ENCODE measurements at places on chromosomes 5 and 9.

DNA sequence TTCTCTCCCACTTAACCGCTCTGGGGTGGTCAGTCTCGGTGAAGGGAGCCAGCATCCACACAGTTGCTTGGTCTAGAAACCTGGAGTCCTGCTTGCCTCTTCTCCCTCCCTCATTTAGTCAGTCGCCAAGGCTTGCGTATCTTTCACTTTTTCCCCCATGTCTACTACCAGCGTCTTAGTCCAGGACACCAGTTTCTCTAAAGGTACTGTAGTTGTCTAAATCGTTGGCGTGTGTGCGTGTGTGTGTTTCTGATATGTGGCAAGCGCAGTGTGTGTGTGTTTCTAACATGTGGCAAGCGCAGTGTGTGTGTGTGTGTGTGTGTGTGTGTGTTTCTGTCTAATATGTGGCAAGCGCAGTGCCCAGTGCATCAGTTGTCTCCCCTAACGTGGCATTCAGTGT is 641 bp downstream of the ATP6V1G1 start:
- DNase-seq: no peak

DNA sequence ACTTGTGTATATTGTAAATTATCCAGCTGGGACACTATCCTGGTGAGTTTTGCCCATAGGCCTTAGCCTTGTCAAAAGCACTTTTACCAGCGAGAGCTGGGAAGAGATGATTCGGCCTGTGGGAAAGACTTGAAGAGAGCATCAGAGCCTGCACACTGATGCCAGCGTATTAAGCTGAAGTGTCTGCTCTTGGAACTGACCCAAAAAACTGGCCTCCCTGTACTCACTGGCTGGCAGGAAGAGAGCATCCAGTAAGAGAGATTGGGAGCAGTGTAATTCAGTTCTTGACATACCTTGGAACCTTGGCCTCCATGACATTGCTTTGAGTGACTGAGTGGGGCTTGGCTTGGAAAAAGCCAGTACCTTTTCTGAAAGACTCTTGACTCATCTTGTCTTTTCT is 73.7 kb downstream of the ZNF462 start:
- DNase-seq: no peak

DNA sequence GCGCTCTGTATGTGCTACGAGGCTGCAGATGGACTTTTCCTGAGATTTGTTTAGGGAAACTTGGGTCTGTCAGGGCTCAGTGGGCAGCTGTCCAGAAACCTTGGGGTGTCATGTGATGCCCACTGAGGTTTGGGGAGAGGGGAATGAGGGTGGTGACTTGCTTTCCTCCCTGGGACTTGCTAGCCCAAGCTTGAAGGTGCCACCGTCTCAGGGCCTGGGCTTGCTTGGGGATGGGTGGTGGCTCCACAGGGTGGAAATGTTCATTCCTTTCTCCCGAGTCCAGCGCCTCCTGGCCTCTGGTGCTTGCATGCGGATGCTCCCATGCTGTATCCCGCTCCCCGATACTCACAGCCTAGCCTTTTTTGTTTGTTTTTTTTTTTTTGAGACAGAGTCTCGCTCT is 33.3 kb downstream of the ZNF618 start:
- no peak for DNase-seq

DNA sequence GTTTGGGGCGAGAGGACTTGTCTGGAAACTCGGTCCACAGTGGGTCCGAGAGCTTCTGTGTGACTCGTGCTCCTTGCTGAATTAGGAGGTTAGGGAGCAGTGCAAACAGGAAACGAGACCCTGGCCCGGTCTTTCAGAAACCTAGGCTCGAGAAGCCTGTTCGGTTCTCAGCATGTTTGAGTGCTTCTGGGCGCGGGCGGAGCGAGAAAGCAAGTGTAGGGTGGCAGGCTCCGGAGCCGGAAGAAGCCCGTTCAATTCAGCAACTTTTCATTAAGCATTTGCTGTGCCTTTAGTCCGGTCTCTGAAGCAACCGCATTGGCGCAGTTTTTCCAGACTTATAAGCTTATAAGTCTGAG is 547 bp downstream of the CLTA start:
- peak; percentile 21 for DNase-seq

- DNase-seq: peak; percentile 21
These were observed 30.4 kb upstream of the IER5L start for GRCh38 chr9:129208207-129209032.

DNA sequence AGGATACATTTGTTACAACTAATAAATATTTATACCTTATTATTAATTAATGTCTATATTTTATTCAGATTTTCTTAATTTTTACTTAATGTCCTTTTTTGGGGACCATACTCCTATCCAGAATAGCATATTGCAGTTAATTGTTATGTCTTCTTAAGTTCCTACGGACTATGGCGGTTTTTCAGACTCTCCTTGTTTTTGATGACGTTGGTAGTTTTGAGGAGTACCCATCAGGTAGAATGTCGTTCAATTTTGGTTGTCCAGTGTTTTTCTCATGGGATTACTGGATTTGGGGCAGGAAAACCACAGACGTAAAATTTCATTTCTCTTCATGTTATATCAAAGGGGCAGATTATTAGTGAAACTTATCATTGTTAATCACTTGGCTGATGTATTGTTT is 223.7 kb downstream of the ISL1 start:
- no peak for DNase-seq

- DNase-seq: peak; percentile 97
These were observed 31.6 kb downstream of the ANXA2R start for GRCh38 chr5:43008363-43009153.

- no peak for DNase-seq
These were observed 80.2 kb upstream of the RUFY1 start for GRCh38 chr5:179470201-179470600.

- no peak for DNase-seq
These were observed 78.4 kb downstream of the NDFIP1 start for GRCh38 chr5:142186857-142187594.

DNA sequence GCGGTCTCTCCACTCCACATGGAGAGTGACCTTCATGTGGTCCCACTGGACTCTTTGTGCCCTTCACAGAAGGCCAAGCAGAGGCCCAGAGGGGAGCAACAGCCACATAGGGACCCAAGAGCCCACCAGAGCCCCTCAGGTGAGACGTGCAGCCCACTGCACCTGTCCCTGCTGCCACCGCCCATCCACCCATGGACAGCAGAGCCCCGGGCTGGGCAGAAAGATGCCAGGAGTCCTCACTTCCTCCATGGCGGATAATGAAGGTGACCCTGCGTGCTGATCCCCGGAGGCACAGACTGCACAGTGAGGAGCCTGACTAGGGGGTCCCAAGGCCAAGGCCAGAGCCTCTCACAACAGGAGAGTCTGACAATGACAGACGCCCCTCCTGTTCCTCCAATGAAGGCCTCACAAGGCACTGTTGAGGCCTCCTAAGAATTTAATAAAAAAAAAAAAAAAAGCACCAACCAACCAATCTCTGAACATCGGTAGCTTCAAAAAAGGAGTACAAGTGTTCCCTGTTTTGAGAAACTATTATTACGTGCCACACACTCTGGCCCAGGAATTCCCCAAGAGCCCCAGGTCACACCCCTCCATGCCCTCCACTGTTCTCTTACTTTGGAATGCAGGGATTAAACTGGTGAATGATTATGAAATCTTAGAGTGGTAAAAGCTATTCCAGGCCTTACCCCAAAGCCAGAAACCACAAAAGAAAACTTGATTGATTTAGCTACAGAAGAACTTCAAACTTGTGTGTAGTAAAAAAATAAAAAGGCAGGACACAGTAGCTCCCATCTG is 2.8 kb upstream of the PPP1R26 start:
- DNase-seq: no peak

DNA sequence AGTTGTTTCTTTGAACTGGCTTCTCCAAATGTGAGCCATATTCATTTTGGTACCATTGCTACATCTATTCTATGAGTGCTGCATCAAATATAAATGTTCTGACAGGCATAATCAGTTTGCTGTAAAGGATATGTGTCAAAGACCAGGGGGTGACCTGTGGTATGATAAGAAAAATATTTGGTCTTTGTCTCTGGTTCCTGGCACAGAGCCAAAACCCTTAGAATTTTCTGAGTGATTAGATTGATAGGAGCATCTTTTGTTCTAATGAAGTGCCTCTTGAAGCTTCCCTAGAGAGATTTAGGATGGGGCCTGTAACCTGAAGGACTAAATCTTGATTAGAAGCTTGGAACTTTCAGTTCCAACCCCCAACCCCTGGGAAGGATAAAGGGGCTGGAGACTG is 256.3 kb downstream of the NNT start:
- no peak for DNase-seq

DNA sequence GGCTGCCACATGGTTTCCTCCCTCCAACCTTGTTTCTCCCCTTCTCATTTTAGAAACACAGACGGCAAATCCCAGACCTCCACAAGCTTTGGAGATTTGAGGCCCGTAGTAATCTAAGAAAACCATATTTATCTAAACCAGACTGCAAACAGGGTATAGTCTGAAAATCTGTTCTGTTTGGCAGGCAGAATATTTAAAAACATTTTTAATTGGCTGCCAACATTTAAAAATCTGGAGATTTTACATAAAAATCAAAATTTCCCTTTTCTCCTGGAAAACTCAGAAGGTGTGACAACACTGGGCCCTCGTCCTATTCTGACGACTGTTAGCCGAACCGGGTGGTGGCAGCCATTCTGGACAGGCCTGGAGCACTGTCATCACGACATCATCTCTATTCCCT is 57.9 kb upstream of the INSYN2B start:
- no peak for DNase-seq

DNA sequence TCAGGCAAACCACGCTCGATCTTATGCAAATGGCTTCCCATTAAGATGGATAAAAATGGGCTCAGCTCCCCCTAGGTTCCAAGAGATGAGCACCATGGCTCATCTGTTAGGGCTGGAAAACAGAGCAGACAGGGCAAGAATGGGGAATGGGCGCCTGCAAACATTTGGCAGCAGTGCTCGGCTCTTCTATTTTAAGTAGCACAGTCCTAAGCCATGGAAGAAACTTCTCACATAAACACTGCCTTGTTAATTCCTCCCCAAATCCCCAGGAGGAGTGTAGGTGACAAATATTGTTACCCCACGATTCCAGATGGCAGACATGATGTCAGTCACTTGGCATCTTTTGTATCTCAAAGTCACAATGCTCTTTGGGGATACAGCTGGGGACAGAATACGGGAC is 221.8 kb downstream of the ICE1 start:
- no peak for DNase-seq

DNA sequence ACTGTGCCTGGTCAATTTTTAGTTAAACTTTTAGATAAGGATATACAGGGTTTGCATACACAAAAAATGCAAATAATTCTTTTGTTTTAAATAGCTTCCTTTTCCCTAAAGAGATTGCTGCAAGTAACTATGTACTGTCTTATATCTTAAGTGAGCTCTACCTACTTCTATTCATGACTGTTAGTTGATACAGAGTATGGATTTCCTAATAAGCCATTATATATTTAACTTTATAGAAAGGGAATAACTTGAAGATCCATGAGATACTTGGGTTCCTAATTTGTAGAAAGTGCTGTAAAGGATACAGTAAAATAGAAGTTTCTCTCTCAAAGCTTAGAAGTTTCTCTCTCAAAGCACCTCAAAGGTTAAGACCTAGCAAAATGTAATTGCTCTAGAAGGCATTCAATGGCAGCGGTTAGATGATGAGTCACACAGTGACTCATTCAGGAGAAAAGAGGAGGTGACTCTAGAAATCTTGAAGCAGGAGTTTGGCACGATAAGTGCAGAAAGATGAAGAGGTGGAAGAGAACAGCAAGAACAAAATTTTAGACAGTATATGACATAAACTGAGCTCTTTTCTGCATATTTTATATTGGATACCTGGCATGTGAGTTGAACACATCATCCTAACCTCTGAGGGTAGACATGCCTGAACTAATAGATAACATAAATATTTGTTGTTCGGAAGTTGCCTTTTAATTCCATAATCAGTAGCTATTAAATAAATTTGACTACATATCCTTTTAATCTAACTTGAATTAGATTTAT is 5.5 kb upstream of the DNAJC21 start:
- DNase-seq: no peak

DNA sequence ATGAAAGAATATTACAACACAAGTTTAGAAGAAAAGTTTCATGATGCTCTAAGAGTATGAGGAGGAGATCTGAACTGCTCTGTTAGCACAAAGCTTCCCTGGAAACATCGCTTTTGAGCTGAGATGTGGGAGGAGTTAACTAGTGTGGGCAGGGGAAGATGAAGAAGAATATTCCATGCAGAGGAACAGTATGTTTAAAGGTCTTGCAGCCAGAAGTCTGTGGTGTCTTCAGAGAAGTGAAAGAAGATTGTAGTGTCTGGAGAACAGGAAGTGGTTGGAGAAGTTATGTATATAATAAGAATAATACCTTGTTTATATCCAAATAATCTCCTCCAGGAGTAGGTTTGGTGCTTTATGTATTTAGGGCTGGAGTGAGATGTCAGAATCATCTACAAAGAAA is 406.7 kb downstream of the MAN2A1 start:
- no peak for DNase-seq

DNA sequence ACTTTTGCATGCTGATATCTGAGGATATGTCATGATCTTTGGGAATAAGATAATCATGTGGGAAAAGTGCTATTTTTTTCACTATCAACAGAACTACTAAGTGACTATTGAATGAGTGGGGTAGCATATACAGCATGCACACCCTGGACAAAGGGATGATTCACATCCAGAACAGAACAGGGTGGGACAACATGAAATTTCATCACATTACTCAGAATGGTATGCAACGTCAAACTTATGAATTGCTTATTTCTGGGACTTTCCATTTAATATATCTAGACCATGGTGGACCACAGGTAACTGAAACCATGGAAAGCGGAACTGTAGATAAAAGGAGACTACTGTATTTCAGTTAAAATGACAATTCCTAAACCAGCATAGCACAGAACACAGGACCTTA is 370.0 kb downstream of the HINT1 start:
- no peak for DNase-seq

- DNase-seq: no peak
These were observed 254.5 kb downstream of the PBX3 start for GRCh38 chr9:126001581-126002225.

- no peak for DNase-seq
These were observed 41.0 kb upstream of the PCSK1 start for GRCh38 chr5:96474073-96474472.

DNA sequence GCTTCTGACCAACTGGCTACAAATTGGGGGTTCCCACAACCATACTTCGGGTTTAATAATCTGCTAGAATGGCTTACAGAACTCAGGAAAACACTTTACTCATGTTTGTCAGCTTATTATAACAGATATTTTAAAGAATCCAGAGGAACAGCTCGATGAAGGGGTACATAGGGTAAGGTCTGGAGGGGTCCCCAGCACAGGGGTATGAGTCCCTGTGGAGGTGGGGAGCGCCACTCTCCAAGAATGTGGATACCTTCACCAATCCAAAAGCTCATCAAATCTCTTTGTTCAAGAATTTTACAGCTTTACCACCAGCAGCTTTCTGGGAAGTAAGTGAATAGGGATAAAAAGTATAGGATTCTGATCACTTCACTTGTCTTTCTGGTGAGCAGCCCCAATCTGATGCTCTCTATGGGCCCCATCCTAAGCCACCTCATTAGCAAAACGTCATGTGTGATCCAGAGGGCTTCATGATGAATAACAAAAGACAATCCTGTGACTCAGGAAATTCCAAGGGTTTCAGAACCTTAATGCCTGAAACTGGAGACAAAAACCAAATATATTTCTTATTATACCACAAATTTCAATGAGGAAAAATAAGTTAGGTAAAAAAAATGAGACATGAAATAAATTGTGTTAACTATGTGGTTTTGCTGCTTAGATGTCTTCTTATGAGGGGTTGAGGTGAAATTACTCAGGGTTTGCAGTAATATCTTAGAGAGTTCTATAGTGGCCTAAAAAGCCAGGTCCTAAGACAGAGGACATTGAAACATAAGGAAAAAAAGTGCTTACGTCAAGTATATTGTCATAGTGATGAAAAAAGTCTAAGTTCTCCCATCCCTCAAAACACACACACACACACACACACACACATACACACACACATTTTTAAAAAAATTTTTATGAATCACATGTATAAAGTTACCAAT is 290.5 kb downstream of the ANXA1 start:
- DNase-seq: no peak
